Nucleus accumbens (tissue), 56 donors: ENCODE measurements at places on chromosomes 1 and 21.

- DNase-seq = peak; percentile 10
These were observed 505 bp downstream of the CLSPN start for GRCh38 chr1:35769188-35769758.

GRCh38 chr1:169630006-169630405, at the start of gene SELP:
Gene SELP, minus strand, starts transcription at chr1:169630124. Its CDS starts 50 bp downstream, at chr1:169630074.
- DNase-seq = no peak

GRCh38 chr1:204475656-204476432, 18.8 kb downstream of the PIK3C2B start:
- no peak for DNase-seq

DNA sequence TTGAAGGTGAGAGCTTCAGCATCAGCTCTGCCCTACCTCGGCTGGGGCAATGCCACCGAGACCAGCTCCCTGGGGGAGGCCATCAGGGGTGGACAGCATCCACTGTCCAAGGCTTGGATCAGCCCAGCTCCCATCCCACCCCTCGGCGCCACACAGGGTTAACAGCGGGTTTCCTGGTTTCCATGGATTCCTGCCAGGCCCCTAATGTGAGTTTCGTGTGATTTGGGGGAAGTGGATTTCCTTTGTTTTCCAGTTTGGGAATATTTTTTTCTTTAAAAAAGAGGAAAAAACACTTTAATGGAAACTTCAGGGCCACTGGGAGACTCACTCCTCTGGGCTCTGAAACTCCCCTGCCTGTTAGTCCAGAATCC, 34.3 kb downstream of the CASZ1 start:
- DNase-seq = no peak

GRCh38 chr21:36966821-36967768, 626 bp upstream of the HLCS start:
- DNase-seq = no peak

- no peak for DNase-seq
These were observed 29.9 kb upstream of the CTBS start for GRCh38 chr1:84603941-84604830.

DNA sequence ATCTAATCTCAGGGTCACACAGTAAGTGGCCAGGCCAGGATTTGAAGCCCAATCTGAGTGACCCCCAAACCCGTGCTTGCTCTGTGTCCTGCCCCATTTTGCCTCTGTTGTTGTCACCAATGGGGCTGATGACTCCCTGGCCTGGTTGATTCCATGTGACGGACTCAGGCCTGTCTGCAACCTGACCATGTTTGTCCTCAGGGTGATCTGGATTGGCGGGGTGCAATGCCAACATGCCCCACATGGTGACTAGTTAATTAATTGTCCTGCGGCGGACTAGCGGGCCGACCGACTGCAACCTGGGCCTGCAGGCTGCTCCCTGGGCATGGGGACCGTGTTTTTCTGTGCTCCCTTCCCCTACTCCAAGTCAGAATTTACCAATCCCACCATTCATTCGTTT, 256.3 kb downstream of the MATN1 start:
- no peak for DNase-seq

DNA sequence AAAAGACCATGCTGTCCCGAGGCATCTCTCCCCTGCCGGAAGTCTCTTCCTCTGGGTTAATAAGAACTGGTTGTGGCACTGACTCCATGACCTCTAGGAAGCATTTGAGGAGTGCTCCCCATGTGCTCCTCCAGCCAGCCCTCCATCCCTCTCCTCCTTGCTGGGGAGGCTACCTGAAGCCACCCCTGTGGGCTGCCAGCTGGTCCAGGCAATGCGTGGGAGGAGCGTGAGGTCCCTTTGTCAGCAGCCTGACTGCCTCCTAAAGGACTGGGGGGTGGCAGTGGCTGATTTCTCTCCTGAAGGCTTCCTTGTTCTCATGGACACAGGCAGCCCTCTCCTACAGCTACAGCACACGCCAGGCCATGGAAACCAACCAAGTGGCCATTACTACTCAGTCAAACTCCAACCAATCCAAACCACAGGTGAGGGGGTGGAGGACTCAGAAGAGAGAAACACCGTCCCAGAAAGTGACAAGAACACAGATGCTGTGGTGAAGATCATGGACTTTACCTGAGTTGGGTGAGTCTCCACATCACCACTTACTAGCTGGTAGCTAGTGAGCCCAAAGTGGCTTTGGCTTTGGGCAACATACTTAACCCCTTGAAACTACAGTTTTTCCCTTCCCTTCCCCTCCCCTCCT, 35.2 kb downstream of the NENF start:
- no peak for DNase-seq

- no peak for DNase-seq
These were observed 151.9 kb upstream of the C1orf87 start for GRCh38 chr1:60225486-60225885.

DNA sequence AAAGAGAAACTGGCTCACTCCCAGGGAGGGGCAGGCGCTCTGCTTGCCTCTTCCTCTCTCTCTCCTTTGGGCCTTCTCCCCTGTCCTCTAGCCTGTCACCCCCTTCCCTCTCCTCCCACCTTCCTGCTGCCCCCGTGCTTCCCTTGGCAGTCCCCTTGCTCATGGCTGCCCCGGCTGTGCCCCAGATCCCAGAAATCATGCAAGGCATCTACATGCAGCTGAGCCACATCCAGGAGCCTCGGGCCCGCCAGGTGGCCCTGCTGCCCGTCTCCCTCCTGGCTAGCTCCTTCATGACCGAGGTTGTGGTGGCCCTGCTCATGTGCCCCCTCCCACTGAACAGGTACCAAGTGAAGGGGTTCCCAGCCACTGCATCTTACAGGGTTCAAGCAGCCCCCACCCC, 36.0 kb upstream of the TTC4 start:
- DNase-seq = no peak

- no peak for DNase-seq
These were observed 423.2 kb downstream of the RWDD3 start for GRCh38 chr1:95657248-95657647.

DNA sequence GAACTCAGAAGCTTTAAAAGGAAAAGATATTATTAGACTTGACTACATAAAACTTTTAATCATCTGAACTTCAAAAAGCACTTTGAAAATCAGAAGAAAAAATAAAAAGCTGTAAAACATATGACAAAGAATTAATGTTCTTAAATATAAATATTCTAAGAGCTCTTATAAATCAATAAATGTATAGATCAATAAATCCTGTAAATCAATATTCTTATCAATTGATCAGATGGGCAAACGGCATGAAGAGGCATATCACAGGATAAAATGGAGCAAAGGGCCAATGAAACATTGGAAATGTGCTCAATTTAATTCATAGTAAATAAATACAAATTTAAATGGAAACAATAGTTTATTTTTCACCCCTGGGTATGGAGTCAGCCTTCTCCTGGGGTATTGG, 66.1 kb upstream of the SMYD2 start:
- no peak for DNase-seq

DNA sequence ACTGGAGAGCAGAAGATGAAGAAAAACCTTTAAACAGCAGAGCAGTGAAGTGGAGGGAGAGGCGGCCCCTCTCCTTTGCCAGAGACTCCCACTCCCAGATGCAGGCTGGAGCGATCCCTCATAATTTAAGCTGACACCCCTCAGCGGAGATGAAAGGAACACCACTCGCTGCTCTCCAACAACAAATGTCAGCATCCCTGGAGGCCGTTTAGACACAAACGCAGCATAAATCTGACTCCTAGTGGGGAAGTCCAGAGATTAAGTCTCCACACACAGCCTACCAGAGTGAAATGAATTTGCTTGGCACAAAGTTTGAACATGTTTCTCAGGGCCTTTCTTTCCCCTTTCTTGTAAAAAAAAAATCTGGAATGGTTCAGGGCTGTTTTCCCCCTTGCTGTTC, 137.8 kb downstream of the LMX1A start:
- DNase-seq = no peak

DNA sequence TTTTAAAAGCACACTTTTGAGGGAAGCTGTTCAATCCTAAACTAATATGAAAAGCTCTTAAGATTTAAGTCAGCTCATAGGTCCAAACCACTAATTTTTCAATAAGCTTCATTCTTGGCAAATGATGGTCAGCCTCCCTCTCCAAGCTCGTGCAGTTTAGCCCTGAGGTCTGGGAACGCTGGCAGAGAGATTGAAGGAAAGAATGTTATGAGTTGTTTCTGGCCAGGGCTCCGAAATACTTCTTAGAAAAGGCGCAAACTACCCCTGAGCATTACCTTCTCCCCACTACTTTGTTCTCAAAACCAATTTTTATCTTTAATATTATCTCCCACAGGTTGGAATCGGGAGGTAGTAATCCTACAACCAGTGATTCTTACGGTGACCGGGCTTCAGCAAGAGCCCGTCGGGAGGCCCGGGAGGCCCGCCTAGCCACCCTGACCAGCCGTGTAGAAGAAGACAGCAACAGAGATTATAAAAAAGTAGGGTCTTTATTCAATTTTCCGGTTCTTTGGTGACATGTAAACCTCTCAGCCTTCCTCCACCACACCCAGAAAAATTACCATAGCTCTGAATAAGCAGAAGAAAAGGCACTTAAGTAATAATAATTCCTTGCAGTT, 147.7 kb downstream of the SYT2 start:
- DNase-seq = no peak

GRCh38 chr1:154746622-154747299, 123.3 kb downstream of the KCNN3 start:
- no peak for DNase-seq

DNA sequence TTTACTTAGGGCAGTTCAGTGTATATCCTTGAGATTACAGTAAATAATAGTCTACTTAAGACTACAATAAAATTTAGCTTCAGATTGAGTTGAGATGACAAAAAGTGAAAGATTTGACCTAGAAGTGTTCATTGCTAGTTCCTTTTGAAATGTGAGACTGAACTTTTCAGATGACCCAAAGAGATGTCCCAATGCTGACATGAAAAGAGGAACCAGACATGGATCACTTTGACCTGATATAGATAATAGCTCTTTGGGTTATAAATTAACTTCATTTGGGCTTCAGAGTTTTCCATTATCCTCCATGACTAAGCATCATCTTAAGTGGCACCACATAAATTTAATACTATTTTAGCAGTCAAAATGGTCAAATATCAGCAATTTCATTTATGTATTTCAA, 25.7 kb upstream of the OR10J5 start:
- DNase-seq = no peak

- no peak for DNase-seq
These were observed 25.0 kb downstream of the ABCA4 start for GRCh38 chr1:94095744-94096469.

DNA sequence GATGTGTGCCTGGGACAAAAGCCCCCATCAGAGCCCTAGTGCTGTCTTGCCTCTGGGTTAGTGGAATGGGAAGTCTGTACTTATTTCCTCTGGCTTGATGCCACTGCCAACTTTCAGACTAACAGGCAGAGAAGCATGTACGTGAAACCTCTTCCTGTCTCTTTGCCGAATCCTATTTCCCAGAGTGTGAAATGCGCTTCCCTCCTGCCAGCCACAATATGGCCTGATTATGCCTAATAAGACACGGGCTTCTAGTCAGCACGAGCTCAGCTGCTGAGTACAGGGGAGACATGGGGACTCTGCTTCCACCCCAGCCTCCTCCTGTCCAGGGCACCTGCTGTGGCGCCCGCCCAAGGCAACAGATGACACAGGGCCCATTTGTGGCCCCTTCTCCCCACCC, 111.4 kb downstream of the KCND3 start:
- DNase-seq = no peak

- DNase-seq = no peak
These were observed 66.6 kb upstream of the HOOK1 start for GRCh38 chr1:59748123-59748522.

DNA sequence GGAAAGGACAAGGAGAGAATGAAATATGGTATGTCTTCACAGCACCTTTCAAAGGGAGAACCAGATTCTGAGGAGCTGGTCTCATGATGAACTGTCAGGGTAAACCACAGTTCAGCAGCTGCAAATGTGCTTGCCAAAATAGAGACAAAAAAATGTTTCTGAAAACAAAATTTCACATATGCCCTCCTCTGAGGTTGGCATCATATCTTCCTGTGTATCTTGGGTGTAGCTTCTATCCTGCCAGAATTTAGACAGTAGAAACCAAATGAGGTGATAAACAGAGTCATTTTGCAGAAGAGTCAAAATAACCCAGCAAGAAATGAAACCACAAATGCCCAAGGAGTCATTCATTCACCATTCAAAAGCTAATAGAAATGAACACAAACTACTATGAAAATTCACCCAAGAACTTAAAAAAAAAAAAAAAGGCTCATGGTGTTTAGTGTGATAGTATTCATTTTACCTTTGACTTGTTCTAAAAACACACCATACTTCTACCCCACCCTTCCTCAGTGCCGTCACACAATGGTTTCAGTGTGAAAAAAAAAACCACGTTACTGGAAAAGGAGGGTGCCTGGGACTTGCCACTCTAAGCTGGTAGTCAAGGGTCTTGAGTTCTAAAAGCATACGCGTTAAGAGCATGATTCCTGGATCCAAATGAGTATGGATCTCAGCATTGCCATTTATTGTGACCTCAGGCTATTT, 18.5 kb downstream of the SELL start:
- DNase-seq = no peak

- DNase-seq = no peak
These were observed 101.4 kb upstream of the KCNK1 start for GRCh38 chr1:233512538-233512937.

DNA sequence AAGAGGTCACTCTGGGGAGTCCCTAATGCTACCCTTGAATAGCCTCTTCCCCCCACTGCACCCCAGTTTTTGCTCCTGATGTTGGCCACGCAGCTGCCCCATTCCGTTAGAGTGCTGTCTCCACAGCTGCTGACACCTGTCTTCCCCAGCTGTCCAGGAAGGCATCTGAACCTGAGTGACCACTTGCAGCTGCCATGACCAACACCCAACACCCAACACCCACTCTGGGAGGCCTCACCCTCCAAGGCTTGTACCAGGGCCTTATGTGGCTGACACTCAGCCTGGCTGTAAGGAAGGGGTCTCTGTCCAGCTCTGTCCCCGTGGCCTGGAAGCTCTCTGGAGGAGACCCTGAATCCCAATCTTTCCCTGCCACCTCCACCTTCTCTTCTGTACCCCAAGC, 26.7 kb upstream of the LDLRAP1 start:
- DNase-seq = no peak

- no peak for DNase-seq
These were observed 91.9 kb downstream of the GABPA start for GRCh38 chr21:25826652-25827051.
